NCI-H1092 (cell line): ENCODE measurements at places on chromosomes 11 and 22.

GRCh38 chr11:43872995-43873394 lies 7.6 kb upstream of the ALKBH3 start:
- no peak for DNase-seq

DNA sequence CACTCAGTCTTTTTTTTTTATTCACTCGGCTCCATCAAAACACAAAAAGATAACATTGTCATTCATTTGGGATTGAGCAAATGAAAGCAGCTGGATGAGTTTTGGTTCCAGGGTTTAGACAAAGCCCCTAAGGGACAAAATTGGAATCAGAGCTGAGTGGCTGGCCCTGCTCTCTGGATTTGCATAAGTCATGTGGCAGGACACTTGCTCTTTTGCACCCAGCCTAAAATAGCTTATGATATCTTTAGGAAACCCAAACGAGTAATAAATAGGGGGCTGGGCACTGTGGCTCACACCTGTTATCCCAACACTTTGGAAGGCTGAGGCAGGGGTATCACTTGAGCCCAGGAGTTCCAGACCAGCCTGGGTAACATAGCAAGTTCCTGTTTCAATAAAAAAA lies 11.0 kb upstream of the TMEM121B start:
- no peak for DNase-seq

GRCh38 chr22:44032126-44032730 lies 8.1 kb downstream of the PARVB start:
- no peak for DNase-seq

- no peak for DNase-seq
Measured at GRCh38 chr22:45230026-45230721, 10.5 kb downstream of the KIAA0930 start.

GRCh38 chr11:14529321-14529720 lies 9.1 kb upstream of the PSMA1 start:
- DNase-seq: no peak

DNA sequence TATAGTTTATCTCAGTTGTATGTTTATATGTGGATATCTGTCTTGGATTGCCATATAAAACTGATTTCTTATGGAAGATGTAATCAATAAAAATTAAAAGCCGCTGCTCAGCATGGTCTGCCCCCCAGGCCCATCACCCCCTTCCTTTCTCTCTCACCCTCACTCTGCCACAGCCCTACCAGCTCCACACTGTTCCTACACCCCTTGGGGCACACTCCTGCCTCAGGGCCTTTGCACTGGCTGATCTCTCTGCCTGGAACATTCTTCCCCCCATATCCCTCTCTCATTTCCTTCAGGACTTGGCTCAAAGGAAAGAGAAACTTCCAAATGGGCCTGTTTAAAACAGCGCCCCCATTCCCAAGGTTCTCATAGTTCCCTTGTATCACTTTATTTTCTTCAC lies 63.1 kb downstream of the LRRC32 start:
- no peak for DNase-seq

- no peak for DNase-seq
Measured at GRCh38 chr22:48673806-48674500, 1153.7 kb downstream of the BRD1 start.

DNA sequence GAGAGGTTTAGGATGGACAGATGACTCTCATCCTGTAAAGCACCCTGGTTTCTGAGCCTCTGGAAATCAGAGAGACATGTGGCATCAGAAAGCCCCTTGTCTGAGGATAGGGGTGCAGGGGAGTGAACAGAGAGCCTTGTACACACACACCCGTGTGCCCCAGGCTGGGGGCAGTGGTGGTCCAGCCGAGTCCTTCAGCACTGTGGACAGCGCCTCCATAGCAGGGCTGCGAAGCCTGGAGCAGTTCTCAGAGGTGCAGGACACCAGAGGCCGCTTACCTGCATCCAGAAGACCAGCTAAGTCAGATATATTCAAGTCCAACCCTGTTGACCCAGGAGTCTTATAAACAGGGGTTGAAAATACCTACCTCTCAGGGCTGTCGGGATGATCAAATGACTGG lies 11.5 kb upstream of the IGSF9B start:
- DNase-seq: no peak

DNA sequence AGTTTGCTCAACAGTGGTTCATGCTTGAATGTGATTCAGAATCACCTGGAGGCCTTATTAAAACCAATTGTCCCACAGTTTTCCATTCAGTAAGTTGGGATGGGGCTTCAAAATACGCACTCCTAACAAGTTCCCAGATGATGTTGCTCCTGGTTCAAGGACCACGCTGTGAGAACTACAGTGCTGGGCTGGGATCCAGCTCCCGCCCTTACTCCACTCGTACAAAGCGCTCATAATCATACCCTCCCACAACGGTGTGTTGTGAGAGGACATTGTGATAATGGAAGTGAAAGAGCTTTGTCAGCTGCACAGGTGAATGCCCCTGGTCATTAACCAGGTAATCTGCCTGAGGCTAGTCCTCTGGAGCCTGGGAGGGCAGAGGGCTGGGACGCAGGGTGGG lies 1.3 kb upstream of the CD82 start:
- peak; percentile 76 for DNase-seq

GRCh38 chr22:32900886-32901635 lies 99.6 kb downstream of the TIMP3 start:
- no peak for DNase-seq

DNA sequence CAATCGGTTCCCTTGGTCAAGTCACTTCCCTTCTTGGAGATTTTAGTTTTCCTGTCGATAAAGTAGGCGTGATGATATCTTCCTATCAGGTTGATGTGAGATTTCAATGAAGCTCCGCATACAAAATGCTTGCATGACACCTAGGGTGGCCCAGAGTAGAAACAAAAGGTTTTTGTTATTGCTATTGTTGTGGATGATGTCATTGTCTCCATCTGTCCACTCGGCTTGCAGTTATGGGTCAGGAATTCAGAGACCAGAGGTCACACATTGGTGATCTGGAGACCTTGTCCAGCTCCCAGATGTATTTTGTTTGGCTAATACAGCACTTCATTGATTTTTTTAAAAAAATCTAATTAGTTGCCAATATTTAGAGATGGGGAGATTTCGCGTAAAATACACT lies 382.1 kb downstream of the MN1 start:
- no peak for DNase-seq

- no peak for DNase-seq
Measured at GRCh38 chr22:37922191-37922590, 16.1 kb downstream of the MICALL1 start.

- DNase-seq: no peak
Measured at GRCh38 chr11:10722307-10722706, 28.7 kb upstream of the CTR9 start.

DNA sequence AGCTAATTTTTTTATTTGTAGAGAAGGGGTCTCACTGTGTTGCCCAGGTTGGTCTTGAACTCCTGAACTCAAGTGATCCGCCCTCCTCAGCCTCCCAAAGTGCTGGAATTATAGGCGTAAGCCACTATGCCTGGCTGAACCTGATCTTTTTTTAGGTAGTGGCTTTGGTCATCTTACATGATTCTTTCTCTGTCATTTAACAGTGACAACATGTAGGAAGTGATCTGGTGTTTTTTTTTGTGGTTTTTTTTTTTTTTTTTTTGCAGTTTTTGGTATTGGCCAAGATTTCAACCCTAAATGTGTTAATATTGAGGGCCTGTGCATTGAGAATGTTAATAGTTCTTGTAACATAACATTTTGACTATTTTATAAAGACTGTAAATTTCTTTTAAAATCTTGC lies 8.0 kb upstream of the FERMT3 start:
- DNase-seq: no peak

DNA sequence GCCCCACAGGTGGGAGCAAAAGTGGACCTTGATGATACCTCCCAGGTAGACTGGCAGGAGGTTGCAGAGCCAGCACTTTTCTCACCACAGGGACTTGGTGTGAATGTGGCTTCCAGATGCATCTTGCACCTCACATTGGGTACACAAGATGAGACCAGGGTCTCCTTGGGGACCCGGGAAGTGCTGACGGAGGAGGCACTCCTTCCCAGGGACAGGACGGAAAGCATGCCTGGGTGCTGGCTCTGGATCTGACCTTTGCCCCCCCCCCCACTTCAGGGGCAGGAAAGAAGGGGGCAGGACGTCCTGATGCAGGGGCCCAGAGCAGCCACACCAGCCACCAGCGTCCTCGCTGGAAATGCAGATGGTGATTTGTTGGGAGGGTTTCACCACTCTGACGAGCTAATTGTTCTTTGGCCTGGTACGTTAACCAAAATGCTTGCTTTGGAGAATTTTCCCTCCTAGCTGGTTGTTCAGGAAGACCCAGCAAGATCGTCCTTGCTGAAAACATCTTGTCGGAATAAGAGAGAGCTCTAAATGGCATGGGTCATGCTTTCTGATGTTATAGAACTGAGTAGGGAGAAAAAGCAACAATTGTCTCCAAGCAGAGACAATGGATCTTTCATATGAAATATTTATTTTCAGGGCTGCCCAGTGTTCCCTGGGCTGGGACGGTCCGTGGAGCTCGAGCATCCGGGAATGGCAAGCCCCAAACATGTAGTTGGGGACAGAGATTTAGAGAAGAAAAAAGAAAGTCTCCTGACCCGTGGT lies 74.4 kb upstream of the PPARA start:
- no peak for DNase-seq

- DNase-seq: peak; percentile 63
Measured at GRCh38 chr11:132904607-132905006, 627.7 kb downstream of the OPCML start.

GRCh38 chr22:46110215-46110614 lies 40.1 kb upstream of the PPARA start:
- DNase-seq: no peak

DNA sequence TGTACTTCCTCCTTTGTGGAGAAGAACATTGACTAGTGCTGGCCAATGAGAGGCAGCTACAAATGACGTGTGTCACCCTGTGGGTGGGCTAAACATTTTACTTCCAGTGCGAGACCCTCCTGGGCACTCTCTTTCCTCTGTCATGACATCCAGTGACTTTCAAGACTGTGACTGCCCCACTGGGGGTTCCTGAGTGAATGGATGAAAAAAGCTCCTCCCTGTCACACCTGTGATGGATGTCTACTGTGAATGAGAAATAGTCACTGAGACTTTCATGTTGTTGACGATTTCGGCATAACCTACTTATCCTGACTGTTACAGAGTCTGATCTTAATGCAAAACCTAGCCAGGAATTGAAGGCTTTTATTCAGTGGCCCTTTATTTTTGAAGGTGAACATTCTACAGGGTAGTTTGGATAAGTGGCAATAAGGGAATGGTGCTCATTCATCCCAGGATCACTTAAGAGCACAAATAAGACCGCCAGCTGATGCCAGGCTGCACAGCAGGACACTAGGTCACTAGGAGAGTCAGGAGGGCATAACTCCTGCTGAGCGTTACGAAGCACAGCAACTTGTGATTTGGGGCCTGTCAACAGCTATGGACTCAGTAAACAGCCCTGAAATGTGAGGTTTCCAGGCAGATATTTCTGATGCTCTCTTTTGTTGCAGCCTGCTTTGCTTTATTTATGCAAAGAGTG lies 636.6 kb downstream of the NTM start:
- DNase-seq: peak; percentile 38

GRCh38 chr11:100647861-100648260 lies 39.2 kb upstream of the ARHGAP42 start:
- DNase-seq: no peak

- DNase-seq: no peak
Measured at GRCh38 chr11:62433904-62434276, 15.1 kb downstream of the SCGB1A1 start.

DNA sequence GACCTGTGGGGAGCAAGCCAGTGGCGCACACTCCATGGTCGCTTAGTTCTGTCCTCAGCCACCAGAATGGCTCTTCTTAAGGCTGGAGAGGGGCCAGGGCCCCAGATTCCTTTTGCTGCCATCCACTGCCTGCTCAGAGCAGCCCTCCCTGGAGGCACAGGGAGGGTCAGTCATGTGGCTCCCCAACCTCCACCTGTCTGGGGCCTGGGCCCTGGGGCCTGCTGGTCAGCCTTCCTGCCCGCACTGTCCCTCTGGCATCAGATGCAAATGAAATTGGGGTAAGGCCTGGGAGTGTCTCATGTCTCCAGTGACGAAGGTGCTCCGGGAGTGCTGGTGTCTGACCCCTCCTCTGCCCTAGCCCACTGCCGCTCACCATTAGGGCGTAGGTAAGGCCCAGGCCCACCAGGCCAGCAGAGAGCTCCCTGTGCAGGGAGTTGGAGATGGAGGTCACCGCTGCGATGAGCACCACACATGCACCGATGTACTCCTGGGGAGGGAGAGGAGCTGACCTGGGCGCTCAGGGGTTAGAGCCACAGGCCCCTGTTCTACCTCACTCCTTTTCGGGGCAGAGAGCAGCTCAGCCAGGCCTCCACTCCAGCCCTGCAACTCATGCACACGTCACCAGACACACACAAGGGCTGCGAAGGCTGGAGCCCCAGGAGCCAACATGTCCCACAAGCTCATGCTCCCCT lies 9.0 kb upstream of the KCNJ11 start:
- no peak for DNase-seq

DNA sequence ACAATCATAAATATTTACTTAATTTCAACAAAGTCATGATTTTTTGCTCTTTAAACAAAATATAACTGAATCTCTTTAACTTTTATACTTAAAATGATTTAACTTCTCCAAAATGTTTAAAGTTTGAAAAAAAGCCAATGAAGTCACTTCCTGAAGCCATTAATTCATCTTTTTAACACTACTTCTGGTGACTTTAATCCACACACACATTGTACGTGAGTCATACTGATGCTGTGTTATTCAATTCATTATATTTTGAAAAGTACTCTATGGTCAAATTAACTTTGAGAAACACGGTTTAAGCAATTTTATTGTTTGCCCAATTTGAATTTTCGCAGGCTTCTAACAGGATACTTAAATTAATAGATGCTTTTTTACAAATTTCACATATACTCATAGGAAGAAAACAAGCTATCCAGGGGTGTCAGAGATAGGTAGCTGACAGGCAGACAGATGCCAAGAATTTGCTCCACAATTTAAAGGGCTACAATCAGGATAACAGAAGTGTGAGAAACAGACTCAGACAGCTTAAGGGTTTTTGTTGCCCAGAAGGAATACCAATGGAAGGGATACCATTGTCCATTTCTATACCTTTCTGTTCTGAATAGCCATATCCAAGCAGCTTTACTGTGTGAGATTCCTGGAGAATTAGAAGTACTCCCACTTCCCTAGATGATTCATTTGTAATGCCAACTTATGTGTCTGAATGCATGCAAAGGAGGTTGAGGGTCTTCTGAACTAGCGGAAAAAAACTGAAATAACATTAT lies 118.4 kb downstream of the RBFOX2 start:
- no peak for DNase-seq

- no peak for DNase-seq
Measured at GRCh38 chr11:68552542-68552941, 92.0 kb downstream of the PPP6R3 start.
